ENCODE measurements at places on chromosomes 4 and X.

DNA sequence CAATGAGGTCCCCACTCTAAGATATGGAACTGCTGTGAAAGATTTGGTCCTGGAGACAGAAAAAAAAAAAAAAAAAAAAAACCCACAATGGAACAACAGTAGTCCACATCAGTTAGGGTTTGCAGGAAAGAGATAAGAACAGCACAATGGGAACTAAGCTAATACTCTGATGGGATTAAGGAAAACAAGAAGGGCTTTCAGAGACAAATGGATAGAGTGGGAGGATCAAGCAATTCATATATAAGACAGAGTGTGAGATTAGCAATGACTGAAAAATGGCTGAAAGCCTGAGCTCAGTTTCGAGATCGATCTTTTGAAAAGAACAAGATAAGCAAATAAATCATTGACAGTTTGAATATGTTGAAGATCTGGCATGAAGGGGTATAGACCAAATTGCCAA is 188.4 kb upstream of the TRPC5 start:
- DNase-seq: no peak

DNA sequence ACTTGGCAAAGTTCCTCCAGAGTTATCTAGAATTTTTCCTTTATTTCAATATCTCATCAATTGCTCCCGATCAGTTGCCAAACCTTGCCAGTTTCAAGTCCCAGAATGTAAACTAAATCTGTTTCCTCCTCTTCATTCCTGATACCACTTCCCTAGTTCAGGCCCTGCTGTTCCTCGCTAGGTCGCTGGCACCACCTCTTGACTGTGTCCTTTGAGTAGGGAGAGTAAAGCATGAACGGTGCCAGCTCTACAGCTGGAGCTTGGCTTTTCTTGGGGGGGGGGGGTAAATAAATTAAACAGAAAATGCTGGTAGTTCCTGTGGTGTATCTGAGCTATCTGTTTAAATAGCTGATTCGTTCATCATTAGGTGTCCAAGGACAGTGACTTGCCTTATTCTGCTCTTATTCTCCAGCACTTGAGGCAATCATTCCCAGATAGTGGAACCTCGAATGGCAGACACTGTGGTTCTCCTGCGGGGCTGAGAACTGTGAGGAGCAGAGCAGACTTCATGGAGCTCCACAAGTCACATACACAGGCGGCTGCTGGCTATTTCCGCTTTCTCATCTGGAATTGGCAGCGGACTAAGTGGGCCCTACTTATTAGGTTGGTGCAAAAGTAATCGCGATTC is 168.3 kb upstream of the FAT1 start:
- no peak for DNase-seq

GRCh38 chrX:95718746-95719145 is 965.9 kb upstream of the DIAPH2 start:
- DNase-seq: no peak

GRCh38 chr4:75289914-75290582 is 224.2 kb downstream of the RCHY1 start:
- peak; percentile 11 for DNase-seq
